Renal cortical epithelial cell (primary cell): ENCODE measurements at places on chromosomes 3 and 15. TPM values are rescaled to one million over a fixed set of nuclear protein-coding genes. Genes with fewer than 3 reads are reported as not detected.

LRRC2 gene
- total RNA-seq: 0.17 and 0.45 TPM in 2 replicates

DNA sequence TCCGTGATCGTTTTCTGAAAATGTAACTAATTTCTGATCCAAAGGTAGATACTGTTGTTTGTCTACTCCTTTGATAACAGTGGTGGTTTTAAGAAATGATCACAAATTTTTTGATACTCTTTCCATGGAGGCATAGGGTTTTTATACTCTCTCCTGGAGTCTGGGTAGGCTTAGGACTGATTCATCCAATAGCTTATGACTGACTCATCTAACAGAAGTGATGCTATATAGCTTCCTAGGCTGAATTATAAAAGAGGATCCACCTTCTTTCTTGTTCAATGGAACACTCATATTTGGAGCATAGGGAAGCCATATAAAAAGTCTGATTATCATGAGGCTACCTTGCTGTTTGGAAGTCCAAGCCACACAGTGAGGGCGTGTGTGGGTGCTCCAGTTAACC lies 84.3 kb downstream of the CHST2 start:
- peak; percentile 22 for DNase-seq

PFN2 gene
- total RNA-seq: 133 and 181 TPM in 2 replicates

HTR3E gene
- not detected in 2 replicates for total RNA-seq

DNA sequence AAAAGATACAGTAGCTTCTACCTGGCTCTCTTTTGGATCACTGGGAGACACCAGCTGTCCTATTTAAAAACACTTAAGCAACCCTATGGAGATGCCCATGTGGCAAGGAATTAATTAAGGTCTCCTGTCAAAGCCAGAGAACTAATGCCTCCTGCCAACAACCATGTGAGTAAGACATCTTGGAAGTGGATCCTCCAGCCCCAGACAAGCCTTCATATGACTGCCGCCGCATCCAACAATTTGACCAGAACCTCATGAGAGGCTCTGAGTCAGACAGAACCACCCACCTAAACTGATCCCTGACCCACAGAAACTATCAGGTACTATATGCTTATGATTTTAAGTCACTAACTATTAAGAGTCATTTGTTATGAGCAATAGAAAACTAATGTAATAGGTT lies 22.3 kb downstream of the IFT80 start:
- DNase-seq: no peak

- peak; percentile 24 for DNase-seq
These were observed 187.1 kb downstream of the PDE8A start for GRCh38 chr15:85168642-85169173.
